ENCODE measurements at places on chromosomes 12 and 14. TPM values are rescaled to one million over a fixed set of nuclear protein-coding genes. Genes with fewer than 3 reads are reported as not detected.
A peak's percentile ranks its signal among the peaks of the same experiment; 100 is the strongest.

DNA sequence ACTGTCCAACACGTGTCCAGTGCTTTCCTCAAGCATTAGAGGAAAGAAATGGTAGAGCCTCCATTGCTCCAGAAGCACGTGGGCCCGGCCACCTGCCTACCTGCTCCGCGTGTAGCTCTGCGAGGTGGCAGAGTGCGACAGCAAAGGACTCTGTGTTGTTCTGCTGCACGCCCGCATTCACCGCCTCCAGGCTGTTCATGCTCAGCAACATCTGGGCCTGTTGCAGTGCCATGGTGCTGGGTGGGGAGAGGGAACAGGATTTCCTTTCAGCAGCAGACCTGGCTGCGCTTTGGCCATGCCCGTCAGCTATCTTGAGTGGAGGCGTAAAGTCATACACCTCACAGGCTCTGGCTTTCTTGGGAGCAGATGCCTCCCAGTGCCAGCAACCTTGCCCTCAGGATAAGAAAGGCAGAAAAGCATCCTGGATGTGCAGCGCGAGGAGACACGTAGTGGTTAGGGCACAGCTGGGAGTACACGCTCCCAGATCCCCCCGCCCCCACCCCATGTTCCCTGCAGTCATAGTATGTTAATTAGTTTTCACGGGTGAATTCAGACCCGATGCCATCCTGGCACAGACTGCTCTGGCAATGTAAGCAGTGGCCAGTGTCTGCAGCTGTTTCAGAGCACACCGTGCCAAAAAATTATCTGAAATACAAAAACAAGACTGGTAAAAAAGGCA lies 25.1 kb downstream of the ANAPC5 start:
- DNase-seq: peak; percentile 59

- peak; percentile 46 for DNase-seq
Measured at GRCh38 chr14:20679907-20680306, 4.5 kb upstream of the RNASE4 start.

- no peak for DNase-seq
Measured at GRCh38 chr12:113238309-113238708, 17.0 kb downstream of the TPCN1 start.

GRCh38 chr14:72544615-72545387 lies 349.1 kb downstream of the DPF3 start:
- DNase-seq: no peak

GRCh38 chr12:32533971-32534590 lies 134.7 kb downstream of the FGD4 start:
- DNase-seq: peak; percentile 70

Gene KRT7
- total RNA-seq: 12.7 TPM

DNA sequence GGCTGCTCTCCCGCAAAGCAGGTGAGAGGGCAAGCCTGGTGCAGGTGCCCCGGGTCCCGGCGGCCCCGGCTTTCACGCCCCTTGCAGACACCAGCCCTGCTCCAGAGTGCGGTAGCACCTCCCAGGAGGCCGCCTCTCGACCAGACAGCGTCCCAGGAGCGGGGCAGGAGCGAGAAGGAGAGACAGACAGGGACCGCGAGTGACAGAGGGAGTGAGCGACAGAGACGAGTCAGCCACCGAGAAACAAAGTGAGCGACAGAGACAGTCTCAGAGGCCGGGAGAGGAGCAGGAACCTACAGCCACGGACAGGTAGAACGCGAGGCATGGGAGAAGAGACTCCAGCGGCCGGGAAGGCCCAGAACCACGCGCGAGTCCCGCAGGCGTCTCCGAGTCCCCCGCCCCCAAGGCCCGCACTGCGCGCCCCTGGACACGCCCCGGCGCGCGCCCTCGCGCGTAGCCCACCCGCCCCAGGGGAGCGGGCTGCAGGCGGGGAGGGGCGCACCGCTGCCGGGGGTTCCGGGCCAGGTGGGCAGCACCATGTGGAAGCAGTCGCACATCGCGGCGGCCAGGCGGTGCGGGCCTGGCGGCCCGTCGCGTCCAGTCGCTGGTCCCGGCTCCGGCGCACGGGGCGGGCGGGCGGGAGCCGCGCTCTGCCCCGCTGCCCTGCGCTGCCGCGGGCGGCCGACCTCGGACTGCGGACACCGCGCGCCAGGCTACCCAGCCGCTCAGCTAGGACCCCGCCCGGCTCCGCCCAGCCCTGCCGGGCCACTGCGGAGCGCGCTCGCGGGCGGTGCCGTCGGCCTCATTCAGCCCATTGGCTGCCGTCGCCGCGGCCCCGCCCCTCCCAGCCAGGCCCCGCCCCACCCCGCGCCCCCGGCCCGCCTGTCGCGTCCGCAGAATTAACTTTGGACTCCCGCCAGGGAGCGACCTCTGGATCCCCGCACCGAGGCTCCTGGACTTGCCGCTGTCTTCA lies at the start of gene AHNAK2:
TSS of gene AHNAK2 (minus strand) at position 694 of the 973 bp plus-strand sequence. CDS start at position 557, 137 bp downstream.
- DNase-seq: peak; percentile 78

Gene FOXG1
- total RNA-seq: not detected

DNA sequence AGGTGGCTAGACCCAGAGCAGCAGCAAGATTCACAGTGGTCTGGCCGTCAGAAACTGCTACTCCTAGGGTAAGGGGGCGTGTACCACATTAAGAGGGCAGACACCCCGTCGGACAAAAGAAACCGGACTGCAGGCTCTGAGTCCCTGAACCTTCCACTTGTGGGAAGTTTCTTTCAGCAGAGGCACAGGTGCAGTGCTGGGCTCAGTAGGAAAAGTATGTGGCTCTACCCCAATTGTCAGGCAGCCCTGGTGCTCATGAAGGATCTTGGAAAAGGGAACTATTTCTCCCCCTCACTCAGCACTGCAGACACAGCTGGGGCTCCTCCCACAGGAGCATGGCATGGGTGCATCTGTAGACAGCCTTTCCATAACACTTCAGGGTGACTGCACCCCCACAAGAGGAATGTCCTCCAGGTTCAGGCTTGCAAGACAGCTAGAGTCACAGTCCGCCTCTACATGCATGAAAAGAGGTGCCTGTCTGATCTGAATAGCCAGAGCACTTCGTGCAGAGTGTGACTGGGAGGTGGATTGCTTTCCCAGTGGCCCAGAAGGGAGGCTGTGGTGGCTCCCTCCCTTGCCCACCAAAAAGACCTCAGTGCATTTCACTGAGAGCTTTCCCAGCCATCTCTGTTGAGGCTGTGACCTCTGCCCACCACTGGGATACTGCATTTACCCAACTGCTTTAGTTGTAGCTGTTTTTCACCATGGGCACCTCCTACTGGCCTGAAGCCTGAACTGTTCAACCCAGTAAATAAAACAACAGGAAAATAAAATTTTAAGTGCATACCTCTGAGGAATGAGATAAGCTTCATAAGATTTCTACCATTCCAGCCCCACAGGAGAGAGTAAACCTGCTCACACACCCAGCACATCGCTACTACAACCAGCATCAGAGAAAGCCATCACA lies 14.2 kb downstream of the CEP128 start:
- DNase-seq: no peak

Gene TROAP
- total RNA-seq: 2.5 TPM

All from adrenal gland (tissue), 19 donors.